Umbilical cord (tissue), 2 donors: ENCODE measurements at places on chromosomes 2 and 18. TPM values are rescaled to one million over a fixed set of nuclear protein-coding genes. Genes with fewer than 3 reads are reported as not detected.

- no peak for DNase-seq
These were observed 120.6 kb downstream of the PTRHD1 start for GRCh38 chr2:24672589-24672988.

Gene PLB1
- total RNA-seq: 1.9 TPM

Gene TCF23
- 1.7 TPM for total RNA-seq

- DNase-seq: no peak
These were observed 35.5 kb upstream of the RPL37A start for GRCh38 chr2:216463148-216463547.

GRCh38 chr2:36446294-36446693 is 90.7 kb downstream of the CRIM1 start:
- no peak for DNase-seq

Gene NABP1
- total RNA-seq: 32.0 TPM

DNA sequence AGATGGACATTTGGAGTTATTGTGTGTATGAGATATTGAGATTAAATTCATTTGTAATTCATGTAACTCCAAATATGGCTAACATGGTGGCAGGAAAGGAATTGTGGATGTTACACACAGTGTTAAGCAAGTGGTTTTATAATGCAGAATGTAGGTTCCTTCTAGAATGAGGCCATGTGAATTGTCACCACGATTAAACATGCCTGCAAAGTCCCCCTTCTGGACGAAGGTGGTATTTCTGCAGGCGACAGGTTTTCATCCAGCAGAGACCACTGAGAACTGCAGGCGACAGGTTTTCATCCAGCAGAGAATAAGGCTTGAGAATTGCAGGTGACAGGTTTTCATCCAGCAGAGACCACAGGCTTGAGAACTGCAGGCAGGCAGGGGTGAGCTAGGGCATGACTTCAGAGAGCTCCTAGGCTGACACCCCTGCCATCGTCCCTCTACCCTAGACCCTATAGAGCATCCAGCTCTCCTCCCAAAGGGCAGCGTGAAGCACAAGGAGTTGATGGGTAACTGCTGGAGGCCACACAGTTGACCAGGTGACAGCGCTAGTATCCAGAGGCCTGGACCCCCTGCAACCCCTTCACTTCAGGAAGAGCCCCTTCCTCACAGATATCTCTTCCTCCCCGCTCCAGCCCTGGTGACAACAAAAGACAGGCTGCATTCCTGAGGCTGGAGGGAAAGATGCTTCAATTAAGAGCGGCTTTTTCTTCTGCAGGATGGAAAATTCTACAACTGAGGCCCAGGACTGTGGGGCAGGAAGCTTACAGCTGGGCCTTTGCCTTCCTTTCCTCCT is 175.8 kb downstream of the LOXHD1 start:
- peak; percentile 45 for DNase-seq

GRCh38 chr18:55234366-55235093 is 275.3 kb upstream of the CCDC68 start:
- DNase-seq: peak; percentile 79

DNA sequence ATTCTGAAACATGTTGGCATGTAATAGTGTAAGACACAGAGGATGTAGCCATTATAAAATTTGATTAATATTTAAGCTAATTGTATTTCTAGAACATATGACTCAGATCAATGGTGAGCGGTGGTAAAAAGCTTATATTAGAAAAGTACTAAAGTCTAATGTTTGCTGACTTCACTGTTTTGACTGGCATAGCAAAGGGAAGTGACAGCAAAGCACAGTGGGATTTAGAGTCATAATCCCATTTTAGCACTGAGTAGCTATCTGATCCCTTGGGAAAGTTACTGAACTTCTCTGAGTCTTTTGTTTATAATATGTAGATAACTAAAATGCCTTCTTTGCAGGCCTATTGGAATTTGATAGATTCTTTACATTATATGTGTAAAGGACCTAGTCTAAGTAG is 60.4 kb downstream of the KIAA1328 start:
- no peak for DNase-seq

- no peak for DNase-seq
These were observed 51.8 kb downstream of the LIMS1 start for GRCh38 chr2:108586116-108586515.

DNA sequence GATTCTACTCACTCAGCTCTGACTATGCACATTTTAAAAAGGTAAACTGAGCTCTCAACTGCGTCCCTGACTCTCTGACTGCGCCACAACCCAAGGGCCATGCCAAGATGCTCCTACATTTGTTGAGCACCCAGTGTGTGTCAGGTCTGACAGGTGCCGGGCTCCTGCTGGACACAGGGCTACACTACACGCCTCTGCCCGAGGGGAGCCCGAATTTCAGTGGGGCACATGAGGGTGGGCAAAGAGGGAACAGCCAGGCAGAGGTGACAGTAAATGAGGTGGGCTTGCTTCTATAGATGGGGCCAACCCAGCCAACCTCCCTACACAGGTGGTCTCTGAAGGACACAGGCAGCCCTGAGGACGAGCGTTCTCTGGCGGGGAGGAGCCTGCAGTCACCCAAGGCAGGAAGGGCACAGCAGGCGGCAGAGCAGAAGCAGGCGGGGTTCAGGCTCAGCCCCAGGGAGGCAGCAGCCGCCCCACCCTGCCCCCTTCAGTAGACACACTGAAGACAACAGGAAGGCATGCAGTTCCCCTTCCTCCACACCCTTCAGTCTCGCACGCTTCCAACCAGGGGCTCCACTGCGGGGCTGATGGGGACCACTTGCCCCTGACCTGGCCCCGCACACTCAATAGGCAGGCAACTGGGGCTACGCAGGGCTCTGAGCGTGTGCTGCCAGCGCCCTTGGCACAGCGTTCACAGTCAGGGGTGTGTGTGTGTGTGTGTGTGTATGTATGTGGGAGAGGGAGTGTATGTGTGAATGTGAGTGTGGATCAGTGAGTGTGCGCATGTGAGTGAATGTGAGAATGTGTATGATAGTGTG is 98.4 kb downstream of the UXS1 start:
- no peak for DNase-seq

GRCh38 chr18:29652797-29653196 is 1389.7 kb downstream of the DSC3 start:
- no peak for DNase-seq

DNA sequence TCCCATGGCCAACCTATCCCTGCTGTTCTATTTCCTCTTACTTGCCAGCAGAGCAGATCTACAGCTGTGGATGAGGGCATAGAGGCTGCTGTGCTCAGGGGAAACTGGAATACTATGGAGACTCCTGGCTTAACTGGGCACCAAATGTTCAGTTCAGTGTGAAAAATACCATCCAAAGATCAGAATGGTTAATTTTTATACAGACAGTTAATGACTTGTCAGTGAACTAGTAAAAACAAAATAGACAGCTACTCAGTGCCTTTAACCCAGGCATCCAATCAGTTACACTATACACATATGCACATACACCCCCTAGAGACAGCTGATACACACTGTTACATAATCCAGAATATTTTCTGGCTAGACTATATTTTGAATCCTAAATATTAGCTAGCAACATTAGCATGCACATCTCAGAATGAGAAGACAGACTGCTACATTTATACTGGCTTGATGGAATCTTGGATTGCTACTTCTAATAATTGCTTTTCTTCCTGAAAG is 59.1 kb upstream of the WIPF1 start:
- DNase-seq: no peak

Gene HAAO
- 19.0 TPM for total RNA-seq

GRCh38 chr18:75209951-75210258 is 692 bp upstream of the TSHZ1 start:
- no peak for DNase-seq

Gene ATRAID
- total RNA-seq: 112 TPM

- DNase-seq: no peak
These were observed 190.1 kb upstream of the TNP1 start for GRCh38 chr2:217049956-217050355.

DNA sequence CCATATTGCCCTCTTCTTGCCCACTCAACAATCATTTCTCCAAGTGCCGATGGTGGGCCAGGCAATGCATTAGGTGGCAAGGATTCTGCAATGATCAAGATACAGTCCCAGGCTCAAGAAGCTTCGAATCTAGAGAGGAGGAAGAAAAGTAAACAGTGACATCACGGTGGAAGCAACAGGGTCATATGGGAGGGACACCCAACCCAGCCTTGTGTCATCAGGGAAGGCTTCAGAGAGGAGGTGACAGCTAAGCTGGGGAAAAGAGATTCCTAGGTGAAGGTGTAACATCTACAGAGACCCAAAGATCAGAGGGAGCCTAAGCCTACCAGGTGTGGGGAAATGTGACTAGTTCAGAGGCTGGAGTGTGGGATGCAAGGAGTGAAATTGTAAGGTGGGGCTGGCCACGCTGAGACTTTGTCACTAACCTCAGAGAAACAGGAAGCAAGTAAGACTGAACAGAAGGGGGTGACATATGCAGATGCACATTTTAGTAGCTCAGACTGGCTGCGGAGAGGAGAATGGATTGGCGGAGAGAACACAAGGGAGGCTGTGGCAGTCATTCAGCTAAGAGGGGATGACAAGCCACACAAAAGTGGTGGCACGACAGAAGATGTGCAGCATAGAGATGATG is 104.9 kb downstream of the ANKRD44 start:
- no peak for DNase-seq

GRCh38 chr18:46702471-46702870 is 45.5 kb upstream of the LOXHD1 start:
- no peak for DNase-seq

GRCh38 chr2:212227755-212228154 is 310.8 kb downstream of the ERBB4 start:
- DNase-seq: peak; percentile 69

DNA sequence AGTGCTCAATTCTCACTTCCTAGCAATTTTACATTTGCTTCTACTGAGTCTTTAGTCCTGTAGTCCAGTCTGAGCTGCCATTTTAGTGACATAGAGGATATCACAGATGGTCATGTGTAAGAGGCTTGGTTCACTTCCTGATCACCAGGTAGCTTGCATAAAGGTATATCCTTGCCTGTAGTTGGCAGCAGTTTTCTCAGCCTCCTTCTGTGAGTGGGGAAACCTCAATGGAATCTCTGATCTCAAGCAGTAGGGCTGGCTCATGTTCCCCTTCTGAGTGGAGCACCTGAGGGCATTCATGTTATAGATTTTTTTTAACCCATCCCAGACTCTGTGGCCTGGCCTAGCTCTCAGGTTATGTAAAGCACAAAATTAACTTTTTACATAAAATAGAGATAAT is 278.4 kb downstream of the RDH14 start:
- no peak for DNase-seq

Gene PJVK
- 18.1 TPM for total RNA-seq

DNA sequence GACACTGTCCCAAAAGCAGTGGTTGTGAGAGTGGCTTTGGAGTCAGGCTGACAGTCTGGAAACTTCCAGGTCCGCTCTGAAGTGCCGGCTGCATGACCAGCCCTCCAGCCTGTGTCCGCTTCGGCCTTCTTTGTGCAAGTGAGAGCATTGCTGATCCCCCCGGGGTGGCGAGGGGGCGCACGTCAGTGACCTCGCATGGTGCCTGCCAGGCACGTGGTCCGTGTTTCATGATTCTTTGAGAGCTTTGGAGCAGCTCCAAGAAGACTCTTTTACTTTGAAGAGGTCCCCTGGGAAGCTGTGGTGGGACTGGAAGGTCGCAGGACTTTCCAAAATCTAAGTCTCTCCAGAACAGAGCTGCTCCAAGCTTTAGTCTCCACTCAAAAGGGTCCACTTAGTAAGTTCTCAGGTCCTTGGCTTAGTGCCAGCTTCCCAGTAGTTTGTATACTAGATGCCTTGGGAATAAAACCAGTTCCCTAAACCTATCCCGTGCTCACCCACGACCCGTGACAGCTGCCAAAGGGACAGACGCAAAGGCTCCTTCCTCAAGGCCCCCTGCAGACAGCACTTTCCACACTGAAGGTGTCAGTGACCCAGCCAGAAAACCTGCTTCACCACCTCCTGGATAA is 68.8 kb downstream of the ADI1 start:
- no peak for DNase-seq

DNA sequence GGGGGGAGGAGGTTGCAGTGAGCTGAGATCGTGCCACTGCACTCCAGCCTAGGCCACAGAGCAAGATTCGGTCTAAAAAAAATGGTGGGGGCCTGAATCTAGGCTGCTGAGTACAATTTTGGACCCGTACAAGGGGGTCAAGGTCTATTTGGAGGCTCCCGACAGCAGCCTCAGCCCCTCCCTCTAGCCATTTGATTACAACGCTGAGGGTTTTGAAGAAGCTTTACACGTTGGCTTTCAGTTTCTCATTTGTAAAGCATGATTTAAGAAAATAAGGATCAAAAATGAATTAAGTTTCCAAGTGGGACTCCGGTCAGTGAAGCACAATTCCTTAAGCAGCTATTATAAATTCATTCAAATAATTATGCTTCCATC is 133.9 kb downstream of the TGIF1 start:
- DNase-seq: no peak

GRCh38 chr18:26470011-26470637 is 78.2 kb downstream of the KCTD1 start:
- DNase-seq: no peak

DNA sequence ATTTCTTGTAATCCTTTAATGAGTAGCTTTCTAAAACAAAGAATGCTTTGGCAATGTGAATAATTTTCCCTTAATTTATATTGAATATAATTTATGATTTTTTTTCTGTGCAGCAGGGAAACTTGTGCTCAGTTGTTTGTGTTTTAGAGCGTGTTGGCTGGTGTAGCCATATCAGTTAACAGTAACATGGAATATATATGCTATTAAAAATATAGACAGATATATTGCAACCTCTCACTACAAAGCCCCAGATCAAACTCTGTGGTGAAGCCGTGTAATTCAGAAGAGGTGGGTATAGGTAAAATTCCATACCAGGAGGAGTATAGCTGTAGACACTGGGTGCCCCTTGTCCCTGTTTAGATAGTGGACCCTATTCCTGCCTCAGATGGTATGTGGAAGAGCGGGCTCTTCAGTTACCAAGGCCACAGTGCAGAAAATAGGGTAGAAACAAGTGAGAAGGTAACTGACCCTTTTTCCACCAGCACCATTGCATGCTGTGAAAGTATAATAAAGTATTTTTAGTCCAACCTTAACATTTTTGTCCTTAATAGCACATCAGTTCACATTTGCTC is 18.1 kb upstream of the RASGRP3 start:
- no peak for DNase-seq

- peak; percentile 59 for DNase-seq
These were observed 488.2 kb upstream of the RAB6C start for GRCh38 chr2:129491308-129491707.

DNA sequence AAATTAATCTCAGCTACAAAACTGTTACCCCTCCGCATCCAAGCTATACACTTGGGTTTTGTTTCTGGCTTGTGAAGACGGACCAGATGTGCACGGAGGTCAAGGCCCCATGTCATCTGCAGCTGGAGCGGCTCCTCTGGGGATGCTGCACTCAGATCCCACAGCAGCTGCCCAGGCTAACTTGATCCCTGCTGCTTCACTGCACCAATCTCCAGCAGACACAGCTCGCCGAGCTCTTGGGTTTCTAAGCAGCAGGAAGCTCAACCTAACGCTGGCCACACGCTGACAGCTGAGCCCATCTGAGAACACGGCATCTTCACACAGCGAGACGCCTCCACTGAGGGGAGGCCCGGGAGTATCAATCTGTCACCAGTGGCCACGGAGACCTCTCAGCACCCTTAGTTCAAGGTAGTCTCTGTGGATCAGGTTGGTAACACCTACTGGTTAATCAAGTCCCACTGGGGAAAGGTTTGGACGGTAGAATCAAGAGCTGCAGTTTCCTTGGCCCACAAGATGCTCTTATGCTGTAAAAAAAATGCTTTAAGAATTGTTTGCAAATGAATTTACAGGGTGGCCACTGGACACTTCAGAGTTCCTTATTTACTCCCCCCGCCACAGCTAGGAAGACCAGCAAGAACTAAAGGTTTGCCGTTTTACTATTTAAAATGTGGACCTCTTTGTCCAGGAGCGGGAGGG is 67.5 kb downstream of the EMILIN2 start:
- peak; percentile 73 for DNase-seq
